ENCODE measurements at places on chromosomes 2 and 18.

GRCh38 chr2:85034158-85034557, 63.2 kb downstream of the KCMF1 start:
- DNase-seq: no peak

DNA sequence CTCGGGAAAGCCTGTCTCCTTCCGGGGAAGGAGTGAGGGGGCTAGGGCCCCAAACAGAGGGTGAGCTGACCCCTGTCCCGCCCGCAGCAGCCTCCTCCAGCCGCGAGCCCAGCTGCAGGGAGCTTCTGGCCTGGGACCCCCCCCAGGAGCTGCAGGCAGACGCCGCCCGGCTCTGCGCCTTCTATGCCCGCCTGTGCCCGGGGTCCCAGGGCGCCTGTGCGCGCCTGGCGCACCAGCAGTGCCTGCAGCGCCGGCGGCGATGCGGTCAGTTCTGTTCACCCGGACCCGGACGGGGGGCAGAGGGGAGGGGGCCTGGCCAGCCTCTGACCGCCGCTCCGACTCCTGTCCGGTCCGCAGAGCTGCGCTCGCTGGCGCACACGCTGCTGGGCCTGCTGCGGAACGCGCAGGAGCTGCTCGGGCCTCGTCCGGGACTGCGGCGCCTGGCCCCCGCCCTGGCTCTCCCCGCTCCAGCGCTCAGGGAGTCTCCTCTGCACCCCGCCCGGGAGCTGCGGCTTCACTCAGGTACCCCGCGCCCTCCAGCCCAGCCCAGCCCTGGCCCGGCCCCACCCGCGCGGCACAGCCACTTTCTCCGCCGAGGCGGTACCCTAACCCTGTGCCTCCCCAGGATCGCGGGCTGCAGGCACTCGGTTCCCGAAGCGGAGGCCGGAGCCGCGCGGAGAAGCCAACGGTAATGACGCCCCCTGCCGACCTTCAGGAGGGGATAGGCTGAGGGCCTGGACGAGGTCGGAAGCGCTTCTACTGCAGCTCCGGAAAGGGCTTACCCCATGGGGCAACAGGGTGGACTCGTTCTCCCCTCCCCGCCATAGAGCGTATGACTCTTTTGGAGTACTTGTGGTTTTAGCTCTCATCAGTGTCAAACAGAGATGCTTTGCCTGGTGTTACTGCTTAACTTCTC, 2.0 kb upstream of the CHRND start:
- DNase-seq: no peak

DNA sequence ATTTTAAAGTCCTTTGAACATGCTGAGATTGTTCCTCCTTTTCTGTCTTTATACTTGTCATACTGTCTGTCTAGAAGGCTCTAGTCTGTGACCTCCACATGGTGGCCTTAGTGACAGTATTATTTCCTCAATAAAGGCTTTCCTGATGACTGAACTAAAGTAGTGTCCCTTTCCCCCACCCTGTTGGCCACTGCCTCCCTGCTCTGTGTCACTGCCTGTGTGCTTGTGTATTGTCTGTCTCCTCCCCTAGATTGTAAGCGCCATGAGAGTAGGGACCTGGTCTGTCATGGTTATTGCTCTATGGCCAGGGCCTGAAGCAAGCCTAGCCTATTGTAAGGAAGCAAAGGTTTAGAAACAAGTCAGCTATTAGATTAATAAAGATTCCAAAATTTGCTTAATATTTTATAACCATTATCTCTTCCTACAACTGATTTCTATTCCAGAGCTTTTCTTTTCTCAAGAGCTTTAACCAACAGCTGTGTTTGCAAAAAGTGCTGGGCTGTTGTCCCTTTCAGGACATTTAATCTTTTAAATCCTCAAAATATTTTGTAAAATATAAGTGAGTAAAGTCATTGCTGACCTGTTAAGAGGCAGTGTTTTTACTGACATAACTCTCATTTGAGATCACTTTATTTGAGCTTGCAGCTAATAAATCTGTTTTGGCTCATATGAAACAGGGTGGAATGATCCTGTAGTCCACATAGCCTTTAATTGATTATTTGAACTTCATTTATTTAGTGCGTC, 35.5 kb downstream of the DIS3L2 start:
- DNase-seq: no peak

GRCh38 chr2:160270571-160271113, 70.6 kb upstream of the ITGB6 start:
- no peak for DNase-seq

DNA sequence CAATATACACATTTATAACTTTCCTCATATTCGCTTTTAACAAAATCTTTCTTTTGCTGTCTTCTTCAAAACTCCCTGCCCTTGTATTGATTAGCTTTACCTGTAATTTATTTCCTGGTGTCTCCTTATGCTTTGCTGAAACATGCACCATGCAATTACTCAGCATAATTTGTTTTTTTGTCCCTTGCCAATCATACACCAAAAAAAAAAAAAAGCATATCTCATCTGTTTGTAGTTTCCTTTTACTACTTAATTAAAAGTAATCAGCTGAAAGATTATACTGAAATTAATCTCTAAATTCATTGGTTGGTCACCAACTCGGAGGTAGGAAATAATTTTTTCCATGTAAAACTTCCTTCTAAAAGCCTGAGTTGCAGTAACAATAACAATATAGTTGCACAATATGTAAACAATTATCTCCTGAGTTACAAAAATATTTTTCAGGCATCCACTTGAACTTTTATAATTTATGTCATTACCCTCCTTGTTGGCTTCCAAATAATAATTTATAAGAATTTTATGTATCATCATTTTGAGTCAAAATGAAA, 53.0 kb upstream of the ROCK1 start:
- DNase-seq: no peak

DNA sequence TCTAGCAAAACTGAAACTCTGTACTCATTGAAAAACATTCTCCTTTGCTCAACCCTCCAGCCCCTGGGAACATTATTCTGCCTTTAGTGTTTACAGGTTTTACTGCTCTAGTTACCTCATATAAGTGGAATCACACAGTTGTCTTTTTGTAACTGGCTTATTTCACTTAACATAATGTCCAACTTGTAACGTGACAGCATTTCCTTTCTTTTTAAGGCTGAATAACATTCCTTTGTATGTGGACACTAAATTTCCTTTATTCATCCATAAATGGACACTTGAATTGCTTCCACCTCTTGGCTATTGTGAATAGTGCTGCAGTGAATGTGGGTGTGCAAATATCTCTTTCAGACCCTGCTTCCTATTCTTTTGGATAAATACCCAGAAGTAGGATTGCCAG, 144.9 kb downstream of the ACTR3 start:
- DNase-seq: no peak

DNA sequence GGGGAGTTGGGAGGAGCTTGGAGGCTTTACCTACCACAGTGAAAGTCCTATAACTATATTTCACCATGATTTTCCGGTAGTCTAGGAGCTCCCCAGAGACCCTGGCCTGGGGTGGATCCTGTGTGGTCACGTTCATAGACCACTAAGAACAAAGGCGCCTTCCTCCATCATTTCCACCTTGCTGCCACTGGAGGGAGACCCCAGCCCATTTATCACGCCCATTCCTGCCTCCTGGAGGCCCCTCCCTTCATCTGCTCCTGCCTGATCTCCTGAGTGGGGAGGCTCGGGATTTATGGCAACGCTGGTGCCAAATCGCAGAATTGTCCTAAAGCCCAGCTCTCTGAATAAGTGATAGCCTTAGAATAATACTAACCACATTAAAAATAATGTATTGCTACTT, 507.6 kb upstream of the SPHKAP start:
- DNase-seq: no peak

DNA sequence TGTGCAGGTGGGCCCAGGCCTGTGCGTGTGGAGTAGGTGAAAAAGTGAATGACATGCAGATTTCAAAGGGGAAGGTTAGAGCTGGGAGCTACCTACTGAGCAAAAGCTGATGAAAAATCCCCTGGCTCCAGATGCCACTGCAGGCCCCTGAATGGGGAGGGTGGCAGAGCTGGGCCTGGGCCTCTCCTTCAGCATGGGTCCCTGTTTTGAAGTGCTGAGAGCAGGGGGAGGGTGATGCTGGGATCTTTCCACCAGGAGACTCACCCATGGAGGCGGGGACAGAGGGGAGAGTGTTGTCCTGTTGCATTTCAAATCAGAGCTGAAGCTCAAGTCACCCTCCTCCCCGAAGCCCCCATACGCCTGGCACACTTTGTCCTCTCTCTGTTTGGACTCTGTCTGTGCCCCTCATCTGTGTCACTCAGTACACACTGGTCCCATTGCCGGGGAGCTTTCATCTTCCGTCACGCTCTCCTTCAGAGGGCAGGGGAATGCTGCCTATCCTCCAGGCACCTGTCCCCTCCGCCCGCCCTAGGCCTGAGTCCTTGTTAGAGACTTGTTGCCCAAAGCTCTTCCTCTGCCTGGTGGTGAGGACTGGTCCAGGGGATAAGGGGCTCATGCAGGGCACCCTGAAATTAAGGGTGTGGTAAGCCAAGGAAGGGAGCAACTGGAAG, 206.6 kb downstream of the HAUS1 start:
- no peak for DNase-seq

DNA sequence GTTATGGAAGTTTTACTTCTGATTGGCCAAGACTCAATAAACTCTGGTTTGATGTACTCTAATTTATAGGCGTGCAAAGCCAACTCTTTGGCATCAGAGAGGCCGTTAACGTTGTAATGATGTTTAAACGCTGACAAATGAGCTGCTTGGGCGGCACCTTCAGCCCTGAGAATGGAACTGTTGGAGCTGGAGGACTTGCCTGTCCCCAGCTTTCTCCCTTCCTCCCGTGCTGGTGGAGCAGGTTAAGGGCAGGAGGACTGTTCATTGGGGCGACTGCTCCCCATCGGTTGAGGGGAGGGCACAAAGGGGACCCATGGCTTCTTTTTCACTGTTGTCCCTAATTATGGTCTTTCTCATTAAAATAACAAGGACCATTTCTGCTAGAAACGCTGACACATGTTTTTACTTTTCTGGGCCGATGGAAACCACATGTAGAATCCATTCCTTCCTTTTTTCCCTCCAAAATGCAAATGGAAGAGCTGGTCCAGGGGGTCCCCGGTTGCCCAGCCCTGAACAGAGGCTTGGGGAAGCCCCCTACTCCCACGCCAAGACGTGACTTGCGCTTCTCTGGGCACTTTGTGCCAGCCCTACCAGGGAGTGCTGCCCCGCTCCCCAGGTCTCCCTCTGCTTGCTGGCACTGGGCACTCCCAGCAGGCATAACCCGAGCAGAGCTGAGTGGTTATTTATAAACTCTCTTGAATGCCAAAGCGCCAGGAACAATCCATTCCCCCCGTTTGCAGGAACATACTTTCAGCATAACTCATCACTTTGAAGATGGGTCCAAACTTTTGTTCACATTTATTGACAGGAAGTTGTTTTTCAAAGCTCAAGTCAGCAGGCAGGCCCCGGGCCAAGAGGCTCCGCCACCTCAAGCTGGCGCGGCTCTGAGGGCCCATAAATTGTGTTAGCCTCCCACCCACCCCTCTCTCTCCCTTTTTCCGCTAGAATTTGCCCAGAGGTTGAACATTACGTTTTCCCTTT, 170.1 kb downstream of the ASB1 start:
- DNase-seq: no peak

Data from activated gamma-delta T cell treated with Interleukin-2 at 50 U/mL for 16 hours (primary cell).